Femur (tissue), 1 donor: ENCODE measurements at places on chromosomes 2 and 18.

- DNase-seq = no peak
These were observed 210.1 kb downstream of the AGPS start for GRCh38 chr2:177602611-177603164.

GRCh38 chr2:6578416-6578815 is 287.3 kb downstream of the CMPK2 start:
- no peak for DNase-seq

DNA sequence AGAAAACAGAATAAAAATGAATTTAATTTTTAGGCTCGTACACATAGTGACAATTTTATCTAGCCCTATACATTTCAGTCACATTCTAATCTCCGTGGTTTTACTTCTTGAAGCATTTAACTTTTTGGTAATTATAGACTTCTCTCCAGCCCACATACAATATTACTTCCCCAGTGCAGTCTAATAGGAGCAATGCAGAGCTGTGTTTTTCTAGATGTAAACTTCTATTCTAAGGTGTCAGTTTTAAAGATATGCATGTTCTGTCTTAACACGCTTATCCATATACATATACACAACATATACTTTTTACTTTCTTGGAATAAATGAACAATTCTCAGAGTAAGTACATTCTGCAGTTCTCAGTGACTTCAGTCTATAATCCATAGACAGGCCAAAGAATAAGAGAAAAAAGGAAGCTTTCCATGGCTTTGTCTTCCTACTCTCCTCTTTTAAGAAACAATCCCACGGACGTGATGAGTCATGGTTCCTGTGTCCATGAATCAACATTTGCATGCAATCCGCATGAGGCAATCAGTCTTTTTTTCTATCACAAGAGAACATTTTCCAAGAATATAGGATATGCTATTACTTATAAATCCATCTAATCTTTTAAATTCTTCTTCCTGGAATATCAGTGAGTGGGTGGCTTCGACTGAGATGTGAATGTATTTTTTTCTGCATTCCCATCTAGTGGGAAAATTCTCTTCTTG is 42.8 kb downstream of the CCDC102B start:
- DNase-seq = peak; percentile 41

DNA sequence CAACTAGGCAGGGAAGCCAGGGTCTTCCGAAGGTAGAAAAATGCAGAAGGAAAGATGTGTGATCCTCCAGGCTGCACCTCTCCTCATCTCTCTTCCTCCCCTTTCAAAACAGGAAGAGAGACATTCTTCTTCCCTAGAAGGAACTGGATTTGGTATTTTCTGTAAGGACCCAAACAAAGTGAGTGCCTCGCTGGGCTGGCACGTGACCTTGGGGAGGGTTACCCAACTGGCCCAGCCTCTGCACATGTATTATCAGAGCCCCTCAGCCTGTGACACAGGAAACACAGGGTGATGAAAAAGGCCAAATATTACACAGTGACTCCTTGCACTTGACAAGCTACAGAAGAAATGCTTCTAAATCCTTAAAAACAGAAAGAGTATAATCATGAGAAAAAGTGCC is 2.3 kb downstream of the HJURP start:
- no peak for DNase-seq

GRCh38 chr2:236193026-236193425 is 24.8 kb upstream of the GBX2 start:
- no peak for DNase-seq

DNA sequence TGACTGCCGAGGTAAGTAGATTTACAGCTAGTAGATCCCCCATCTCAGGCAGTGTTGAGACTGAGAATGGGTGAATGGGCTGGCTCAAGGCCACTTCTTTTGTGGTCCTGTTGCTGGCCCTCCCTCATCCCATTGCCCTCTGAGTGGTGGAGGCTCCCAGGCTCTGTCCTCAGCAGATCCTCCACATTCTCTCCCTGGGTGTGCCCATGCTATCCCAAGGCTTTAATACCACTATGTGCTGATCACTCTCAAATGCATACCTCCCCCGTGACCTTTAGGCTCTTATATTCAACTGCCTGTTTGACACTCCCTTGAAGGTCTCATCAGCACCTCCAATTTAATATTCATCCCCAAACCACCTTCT is 271.8 kb downstream of the GLI2 start:
- DNase-seq = no peak
